ENCODE measurements at places on chromosomes 2 and 18. TPM values are rescaled to one million over a fixed set of nuclear protein-coding genes. Genes with fewer than 3 reads are reported as not detected.

NFE2L2 gene
- total RNA-seq: 74.1 TPM

GREB1L gene
- total RNA-seq: not detected

TTN gene
- total RNA-seq: 49.2 TPM

TACR1 gene
- total RNA-seq: not detected

COL5A2 gene
- 1.3 TPM for total RNA-seq

C2orf66 gene
- not detected for total RNA-seq

CACNB4 gene
- 1.2 TPM for total RNA-seq

CFAP65 gene
- total RNA-seq: 0.16 TPM

SGO2 gene
- 1.2 TPM for total RNA-seq

UPP2 gene
- not detected for total RNA-seq

UGT1A9 gene
- not detected for total RNA-seq

PASK gene
- total RNA-seq: 103 TPM

ATP6V1B1 gene
- not detected for total RNA-seq

GDF7 gene
- 0.16 TPM for total RNA-seq

MC2R gene
- not detected for total RNA-seq

AQP12A gene
- total RNA-seq: not detected

B3GNT7 gene
- total RNA-seq: 0.68 TPM

CCDC102B gene
- total RNA-seq: 6.1 TPM

ME2 gene
- total RNA-seq: 40.1 TPM

CYS1 gene
- total RNA-seq: not detected

SGPP2 gene
- 3.3 TPM for total RNA-seq

LIMS1 gene
- total RNA-seq: 55.5 TPM

PDE1A gene
- total RNA-seq: not detected

LRPPRC gene
- 66.4 TPM for total RNA-seq
